Stimulated activated CD8-positive, alpha-beta memory T cell treated with anti-CD3 and anti-CD28 coated beads, Interleukin-4, amount 100 ng/mL, for 48 hours (primary cell): ENCODE measurements at places on chromosomes 4 and X.

GRCh38 chr4:108612365-108612764 lies 8.0 kb upstream of the RPL34 start:
- DNase-seq, result no peak

- no peak for DNase-seq
These were observed 13.2 kb downstream of the HS3ST1 start for GRCh38 chr4:11415409-11416070.

DNA sequence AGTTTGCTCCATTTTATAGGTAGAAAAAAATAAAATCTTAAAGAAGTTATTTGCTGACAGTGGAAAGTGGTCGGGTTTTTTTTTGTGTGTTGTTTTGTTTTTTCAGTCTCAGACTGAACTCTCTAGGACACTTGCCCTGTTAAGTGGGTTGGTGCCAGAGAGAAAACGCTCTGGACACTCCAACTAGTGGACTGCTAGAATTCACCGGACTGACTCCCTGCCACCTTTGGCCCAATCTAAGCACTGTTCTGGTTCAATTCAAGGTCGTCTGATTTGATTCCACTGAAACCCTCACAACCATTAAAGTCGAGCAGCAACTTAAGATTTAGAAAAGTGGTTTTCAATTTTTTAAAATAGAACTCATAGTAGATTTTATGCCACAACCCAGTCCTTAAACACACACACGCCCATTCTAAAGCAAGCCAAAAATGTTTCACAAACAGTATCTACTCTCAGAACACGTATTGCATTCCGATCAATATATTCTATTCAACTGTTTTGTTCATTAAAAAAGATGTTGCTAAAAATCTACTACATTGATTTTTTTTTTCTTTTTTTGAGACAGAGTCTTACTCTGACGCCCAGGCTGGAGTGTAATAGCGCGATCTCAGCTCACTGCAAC lies 27.3 kb downstream of the RWDD4 start:
- DNase-seq, result no peak

GRCh38 chr4:13933191-13933590 lies 305.7 kb upstream of the BOD1L1 start:
- no peak for DNase-seq

- DNase-seq, result no peak
These were observed 373.4 kb downstream of the PRDM5 start for GRCh38 chr4:120549011-120549570.

DNA sequence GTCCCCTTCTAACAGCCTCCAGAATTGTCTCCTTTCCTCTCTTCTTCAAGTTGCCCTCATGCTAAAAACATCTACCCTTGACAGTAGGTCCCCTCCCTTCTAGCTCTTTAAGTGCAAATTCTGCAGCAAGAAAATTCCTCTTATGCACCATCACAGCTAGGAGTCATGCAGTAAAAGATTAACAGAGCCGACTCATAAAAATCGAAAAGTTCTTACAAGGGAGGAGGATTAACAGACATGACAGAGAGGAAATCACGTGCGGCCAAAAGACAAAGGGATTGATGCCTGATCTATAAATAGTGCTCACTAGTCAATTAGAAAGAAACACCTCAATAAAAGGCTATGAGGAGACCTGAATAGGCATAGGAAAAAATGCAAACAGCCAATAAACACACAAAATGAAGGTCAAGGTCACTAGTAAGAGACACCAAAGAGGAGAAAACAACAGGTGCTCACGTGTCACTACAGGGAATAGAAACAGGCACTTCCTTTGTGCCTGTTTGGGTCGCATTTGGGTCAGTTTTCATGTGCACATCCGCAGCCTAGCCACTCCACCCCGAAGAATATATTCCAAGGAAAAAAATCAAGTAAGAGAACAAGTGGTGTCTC lies 3.4 kb downstream of the RNF212 start:
- no peak for DNase-seq

- no peak for DNase-seq
These were observed 54.2 kb downstream of the MND1 start for GRCh38 chr4:153398713-153399112.

DNA sequence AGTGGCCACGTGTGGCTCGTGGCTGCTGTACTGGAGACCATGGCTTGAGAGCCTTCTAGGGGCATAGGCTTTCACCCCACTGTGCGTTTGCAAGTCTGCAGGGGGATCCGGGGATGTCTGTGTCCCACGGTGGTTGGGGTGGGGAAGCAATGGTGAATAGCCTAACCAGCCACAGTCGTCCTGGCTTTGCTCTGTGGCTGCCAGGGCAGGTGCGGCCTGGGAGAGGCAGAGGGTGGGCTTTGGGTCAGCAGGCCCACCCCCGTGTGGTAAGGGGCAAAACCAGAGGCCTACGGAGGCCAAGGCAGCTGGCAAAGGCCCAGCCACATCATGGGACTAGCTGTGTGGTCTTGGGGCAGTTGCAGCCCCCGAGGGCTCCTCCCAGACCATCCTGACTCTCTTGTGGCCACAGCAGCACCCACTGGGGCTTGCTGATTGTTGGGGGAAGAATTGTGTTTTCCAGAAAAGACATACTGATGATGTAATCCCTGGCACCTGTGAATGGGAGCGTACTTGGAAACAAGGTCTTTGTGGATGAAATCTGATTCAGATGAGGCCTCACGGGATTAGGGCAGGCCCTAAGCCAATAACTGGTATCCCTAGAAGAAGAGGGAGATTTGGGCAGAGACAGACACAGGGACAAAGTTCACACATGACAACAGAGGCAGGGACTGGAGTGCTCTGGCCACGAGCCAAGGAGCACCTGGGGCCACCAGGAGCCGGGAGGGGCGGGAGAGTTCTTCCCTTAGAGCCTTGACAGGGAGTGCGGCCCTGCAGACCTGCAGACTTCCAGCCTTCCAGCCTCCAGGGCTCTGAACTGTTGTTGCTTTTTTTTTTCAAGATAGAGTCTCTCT lies 2.9 kb downstream of the CPZ start:
- no peak for DNase-seq

GRCh38 chrX:136909706-136910564 lies 29.4 kb upstream of the RBMX start:
- peak; percentile 70 for DNase-seq

DNA sequence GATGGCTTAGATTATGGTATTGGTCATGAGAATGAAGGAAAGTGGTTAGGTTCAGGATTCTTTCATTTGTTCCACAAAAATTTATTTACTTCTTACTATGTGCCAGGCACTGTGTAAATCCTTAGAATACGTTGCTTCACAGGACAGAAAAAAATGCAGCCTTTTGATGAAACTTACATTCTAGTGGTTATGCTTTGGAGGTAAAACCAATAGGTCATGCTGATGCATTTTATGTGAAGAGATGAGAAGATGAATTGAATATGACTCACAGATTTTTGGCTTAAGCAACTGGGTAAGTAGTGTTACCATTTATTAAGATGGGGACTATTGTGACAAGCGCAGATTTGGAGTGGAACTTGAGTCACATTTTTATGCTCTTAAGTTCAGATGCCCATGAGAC lies 165.3 kb downstream of the GLRA2 start:
- DNase-seq, result no peak

GRCh38 chrX:101993335-101993734 lies 61.5 kb upstream of the ZMAT1 start:
- no peak for DNase-seq

GRCh38 chr4:187181054-187181453 lies 457.4 kb upstream of the FAT1 start:
- no peak for DNase-seq

DNA sequence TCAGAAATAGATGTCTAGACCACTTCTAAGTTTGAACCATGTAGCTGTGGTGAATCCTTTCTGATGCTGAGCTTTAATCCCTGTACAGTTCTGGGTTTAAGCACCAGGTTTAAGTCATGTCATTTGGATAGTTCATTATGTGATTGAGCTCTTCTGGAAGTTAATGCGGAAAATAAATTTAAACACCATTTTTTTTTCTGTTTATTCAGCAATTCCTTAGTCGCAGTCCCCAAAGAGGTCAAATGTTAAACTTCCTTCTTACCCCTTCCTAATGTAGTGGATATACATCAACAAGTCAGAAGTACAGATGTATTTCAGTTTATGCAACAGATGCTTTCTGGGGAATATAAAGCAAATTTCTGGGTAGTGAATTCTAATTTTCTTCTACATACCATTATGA lies 52.9 kb downstream of the CNKSR2 start:
- DNase-seq, result no peak

- no peak for DNase-seq
These were observed 191.7 kb downstream of the CRLF2 start for GRCh38 chrX:1020634-1021166.

DNA sequence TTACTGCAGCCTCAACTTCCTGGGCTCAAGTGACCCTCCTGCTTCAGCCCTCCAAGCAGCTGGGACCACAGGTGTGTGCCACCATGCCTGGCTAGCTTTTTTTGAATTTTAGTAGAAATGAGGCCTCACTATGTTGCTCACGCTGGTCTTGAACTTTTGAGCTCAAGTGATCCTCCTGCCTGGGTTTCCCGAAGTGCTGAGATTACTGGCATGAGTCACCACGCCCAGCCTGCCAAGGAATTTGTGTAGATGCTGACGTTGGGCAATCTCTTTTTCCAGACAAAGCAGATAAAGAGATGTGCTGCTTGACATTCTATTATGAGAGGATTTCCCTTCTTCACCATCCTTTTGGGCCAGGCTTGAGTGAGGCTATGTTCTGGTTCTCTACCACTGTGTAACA lies 254.5 kb upstream of the RPS6KA3 start:
- DNase-seq, result no peak

- no peak for DNase-seq
These were observed 162.6 kb upstream of the FAM47A start for GRCh38 chrX:34294665-34295064.

DNA sequence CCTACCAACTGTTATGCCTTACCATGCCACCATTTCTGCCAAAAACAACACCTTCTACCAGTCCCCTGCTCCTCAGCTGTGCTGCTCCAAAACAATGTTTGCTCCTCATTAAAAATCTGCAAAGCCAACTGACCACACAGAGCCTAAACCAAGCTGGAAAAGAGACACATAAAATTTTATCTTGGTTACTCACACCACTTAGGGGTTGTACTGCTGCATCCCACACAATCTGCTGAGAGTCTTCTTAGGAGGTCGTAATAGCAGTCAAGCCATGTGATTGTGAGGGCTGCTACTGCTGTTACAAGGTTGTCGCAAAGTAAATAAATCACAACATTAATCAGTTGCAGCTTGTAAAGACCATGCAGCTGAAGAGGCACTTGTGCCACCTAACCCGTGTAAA lies 607.4 kb upstream of the FAM241A start:
- DNase-seq, result no peak

GRCh38 chrX:13427441-13428052 lies 107.7 kb upstream of the ATXN3L start:
- no peak for DNase-seq

DNA sequence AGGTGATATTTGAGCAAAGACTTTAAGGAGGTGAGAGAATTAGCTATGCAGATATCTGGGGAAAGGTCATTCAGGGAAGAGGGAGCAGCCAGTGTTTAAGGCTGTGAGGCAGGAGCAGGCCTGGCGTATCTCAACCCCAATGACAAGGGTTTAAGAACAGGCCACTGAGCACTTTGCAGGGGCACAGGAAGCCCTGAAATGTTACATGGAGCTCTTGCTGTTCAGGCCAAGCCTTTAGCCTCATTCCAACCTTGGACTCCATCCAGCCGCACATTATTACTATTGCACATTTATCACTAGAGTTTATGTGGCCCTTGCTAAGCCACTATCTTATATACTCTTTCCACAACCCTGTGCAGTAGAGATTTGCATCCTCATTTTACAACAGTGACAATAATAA lies 114.0 kb downstream of the EFNB1 start:
- no peak for DNase-seq

DNA sequence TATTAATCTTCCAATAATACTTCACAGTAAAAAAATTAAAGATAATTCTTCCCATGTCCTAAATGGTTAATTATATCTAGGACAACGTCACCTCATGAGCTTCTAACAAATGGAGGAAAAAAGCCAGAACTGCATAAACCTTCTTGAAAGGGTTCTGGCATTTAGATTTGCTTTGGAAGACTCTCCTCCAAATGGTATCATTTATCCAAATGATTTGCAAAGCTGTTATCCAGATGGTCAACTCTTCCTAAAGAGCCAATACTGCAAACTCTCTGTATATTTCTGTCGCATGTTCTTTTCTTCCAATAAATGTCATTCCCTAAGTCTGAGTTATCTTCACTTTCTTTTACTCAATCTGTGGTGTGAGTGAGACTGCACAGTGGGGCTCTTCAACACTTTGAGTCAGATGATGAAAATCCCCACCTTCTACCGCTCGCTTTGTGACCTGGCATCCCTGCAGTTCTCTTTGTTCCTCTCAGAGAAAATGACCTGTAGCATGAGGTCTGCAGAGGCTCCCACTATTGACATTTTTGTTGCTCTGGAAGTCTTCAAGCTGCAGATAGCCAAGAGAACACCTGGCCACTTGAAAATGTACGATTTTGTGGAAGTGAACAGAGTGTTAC lies 52.9 kb downstream of the TMEM150C start:
- no peak for DNase-seq

DNA sequence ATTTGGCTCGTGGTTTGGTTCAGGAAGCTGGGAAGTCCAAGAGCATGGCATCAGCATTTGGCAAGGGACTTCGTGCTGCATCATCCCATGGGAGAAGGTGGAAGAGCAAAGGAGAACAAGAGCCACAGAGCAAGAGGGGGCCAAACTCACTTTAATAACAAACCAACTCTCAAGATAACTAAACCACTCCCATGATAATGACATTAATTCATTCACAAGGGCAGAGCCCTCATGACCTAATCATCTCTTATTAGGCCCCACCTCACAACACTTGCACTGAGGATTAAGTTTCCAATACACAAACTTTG lies 113.4 kb upstream of the ATXN3L start:
- no peak for DNase-seq

- DNase-seq, result peak; percentile 22
These were observed 4.6 kb upstream of the HAUS3 start for GRCh38 chr4:2246384-2247127.

GRCh38 chrX:2401590-2402360 lies 99.0 kb downstream of the DHRSX start:
- no peak for DNase-seq

GRCh38 chr4:34323549-34324320 lies 1920.6 kb downstream of the ARAP2 start:
- DNase-seq, result no peak

DNA sequence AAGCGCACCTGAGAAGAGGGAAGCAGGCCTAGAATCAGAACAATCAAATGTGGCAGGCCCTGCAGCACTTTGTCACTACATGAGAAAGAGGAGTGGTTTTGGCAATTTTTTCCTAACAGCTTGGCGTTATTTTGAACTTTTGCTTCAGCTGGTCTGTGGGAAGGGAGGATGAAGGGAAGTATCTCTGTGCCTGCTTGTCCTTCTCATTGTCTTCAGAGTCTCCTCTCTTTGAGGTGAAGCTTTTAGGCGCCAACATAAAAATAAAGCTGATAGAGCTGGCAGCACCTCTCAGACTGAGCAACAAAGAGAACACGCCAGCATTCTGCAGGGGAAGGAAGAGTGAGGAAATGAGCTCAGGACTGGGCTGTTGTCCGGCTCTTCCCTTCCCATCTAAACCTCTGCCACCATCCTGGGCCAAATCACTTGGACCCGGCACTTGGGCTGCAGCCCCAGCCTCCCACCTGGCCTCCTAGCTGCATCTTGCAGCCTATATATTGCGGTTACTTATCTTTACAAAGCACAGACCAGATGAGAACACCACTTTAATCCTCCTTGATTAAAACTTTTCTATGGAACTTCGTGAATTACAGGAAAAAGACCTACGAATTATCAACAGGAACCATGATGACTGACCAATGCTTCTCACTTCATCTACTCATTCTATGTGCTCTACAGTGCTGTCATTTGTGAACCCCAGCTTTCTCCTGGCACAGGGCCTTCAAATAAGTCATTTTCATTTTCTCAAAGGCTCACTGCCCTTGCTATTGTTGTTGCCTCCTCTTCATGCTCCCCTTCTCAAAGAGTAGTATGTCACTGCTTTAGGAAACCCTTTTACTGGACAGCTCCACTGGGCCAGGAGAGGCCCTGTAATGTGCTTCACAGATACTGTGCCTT lies 476.4 kb upstream of the HS3ST1 start:
- DNase-seq, result no peak
